Pancreas (tissue), 10 donors: ENCODE measurements at places on chromosomes 3 and 15. TPM values are rescaled to one million over a fixed set of nuclear protein-coding genes. Genes with fewer than 3 reads are reported as not detected.

DNA sequence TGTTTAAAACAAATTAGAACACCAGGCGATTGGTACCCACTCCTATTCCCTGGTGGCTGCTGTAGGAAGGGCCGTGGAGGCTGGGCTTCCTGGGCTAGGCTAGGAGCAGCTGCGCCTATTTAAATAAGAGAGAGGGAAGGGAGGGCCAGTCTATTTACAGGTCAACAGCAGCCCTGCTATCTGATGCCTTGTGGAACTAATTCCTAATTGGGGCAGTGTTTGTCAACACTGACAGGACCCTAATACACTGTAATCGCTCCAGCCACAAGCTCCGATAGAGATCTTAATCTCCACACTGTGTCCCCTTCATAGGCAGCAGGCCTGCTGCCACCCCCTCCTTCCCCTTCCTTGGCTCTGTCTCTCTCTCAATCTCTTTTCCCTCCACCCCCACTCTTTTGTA, 116.9 kb upstream of the SOX14 start:
- H3K4me3 ChIP-seq: no peak overlapping the region
- no peak for DNase-seq
- H3K4me1 ChIP-seq: no peaks in the 10 kb centered on the region

Gene DNAH12
- 6.1 TPM for polyA plus RNA-seq

GRCh38 chr3:6022621-6023020, 835.1 kb downstream of the EDEM1 start:
- H3K27ac ChIP-seq: no peak overlapping the region
- no peak overlapping the region for H3K4me3 ChIP-seq
- H3K4me1 ChIP-seq: no peaks in the 10 kb centered on the region
- DNase-seq: no peak
- H3K27me3 ChIP-seq: no peaks in the 10 kb centered on the region

DNA sequence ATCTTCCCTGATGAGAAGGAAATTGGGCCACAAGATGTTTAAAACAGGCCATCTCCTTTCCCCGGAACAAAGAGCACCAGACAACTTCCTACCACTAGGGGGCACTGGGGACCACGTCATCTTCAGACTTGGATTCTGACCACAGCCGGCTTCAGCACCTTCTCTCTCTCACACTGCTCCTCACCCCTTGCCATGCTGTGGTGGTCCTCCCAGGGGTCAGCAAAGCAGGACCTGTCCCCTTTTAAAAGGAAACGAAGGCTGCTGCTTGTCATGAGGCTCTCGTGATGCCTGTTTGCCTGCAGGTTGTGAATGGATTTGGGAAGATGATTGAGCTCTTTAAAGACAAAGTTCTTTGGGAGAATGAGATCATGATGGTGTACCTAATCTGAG, 16.2 kb downstream of the RFT1 start:
- peaks cover 8% of the 10 kb centered on the region for H3K36me3 ChIP-seq
- peak; percentile 74 for DNase-seq
- no peaks in the 10 kb centered on the region for H3K4me1 ChIP-seq

DNA sequence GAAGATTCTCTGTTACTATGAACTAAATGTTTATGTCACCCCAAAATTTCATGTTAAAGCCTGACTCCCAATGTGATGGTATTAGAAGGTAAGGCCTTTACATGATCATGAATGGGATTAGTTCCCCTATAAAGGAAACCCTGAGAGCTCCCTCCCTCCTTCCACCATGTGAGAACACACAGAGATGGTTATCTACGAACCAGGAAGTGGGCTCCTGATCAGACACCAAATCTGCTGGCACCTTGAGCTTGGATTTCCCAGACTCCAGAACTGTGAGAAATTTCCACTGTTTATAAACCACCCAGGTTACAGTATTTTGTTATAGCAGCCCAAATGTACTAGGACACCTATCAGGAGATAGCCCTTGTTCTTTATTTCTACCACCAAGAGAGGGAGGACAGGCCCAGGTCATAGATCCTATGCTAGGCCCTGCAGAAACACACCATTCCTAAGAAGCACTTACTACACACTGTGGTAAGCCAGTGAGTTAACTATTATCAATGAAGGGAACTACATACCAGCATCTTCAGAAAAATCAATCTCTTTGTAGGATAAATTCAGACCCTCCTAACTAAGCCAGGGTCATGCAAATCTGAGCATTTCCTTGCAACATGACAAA, 59.0 kb downstream of the PRKAR2A start:
- H3K4me1 ChIP-seq: no peaks in the 10 kb centered on the region
- no peak for DNase-seq
- no peak overlapping the region for H3K27ac ChIP-seq
- H3K27me3 ChIP-seq: no peaks in the 10 kb centered on the region
- H3K36me3 ChIP-seq: no peaks in the 10 kb centered on the region
- no peak overlapping the region for H3K4me3 ChIP-seq

Gene ARL14
- polyA plus RNA-seq: 5.8 TPM

Gene TTLL13
- 2.4 TPM for polyA plus RNA-seq

GRCh38 chr15:90362936-90363212, 10.8 kb downstream of the ZNF774 start:
- H3K36me3 ChIP-seq: peaks cover 4% of the 10 kb centered on the region
- no peak overlapping the region for H3K27ac ChIP-seq
- peaks cover 7% of the 10 kb centered on the region for H3K4me1 ChIP-seq
- DNase-seq: no peak

Gene OR5K2
- polyA plus RNA-seq: not detected

Gene PPP1R14D
- polyA plus RNA-seq: 0.72 TPM

Gene GCSAM
- polyA plus RNA-seq: not detected

DNA sequence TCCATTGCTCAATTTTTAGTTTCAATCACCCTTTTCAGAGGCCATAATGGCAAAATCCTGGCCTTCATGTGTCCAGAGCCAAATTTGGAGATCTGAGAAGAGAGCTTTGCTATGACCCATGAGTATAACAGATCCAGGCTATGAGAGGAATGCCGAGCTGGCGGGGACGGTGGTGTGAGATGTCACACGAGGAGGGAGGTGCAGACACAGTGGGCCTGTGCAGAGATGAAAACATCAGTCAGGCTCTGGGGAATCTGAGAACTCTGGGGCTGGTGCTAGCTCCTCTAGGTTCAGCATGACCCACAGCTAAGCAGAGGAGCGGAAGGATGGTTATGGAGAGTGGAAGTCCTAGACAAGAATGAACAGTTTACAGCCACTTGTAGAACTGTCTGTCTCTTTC, 398.3 kb upstream of the ATP10A start:
- DNase-seq: no peak
- no peak overlapping the region for H3K4me3 ChIP-seq
- no peak overlapping the region for H3K27ac ChIP-seq
- no peaks in the 10 kb centered on the region for H3K27me3 ChIP-seq
- H3K36me3 ChIP-seq: no peaks in the 10 kb centered on the region

Gene CHDH
- 9.3 TPM for polyA plus RNA-seq

- no peak for DNase-seq
- no peak overlapping the region for H3K4me3 ChIP-seq
- no peaks in the 10 kb centered on the region for H3K36me3 ChIP-seq
- no peaks in the 10 kb centered on the region for H3K27me3 ChIP-seq
Observed at GRCh38 chr3:188082031-188082430, 71.9 kb upstream of the LPP start.

Gene KIF15
- polyA plus RNA-seq: 0.16 TPM

- no peaks in the 10 kb centered on the region for H3K4me1 ChIP-seq
- H3K4me3 ChIP-seq: no peak overlapping the region
- no peak for DNase-seq
- no peaks in the 10 kb centered on the region for H3K27me3 ChIP-seq
- no peak overlapping the region for H3K27ac ChIP-seq
Observed at GRCh38 chr3:116618138-116618537, 91.4 kb upstream of the TUSC7 start.

DNA sequence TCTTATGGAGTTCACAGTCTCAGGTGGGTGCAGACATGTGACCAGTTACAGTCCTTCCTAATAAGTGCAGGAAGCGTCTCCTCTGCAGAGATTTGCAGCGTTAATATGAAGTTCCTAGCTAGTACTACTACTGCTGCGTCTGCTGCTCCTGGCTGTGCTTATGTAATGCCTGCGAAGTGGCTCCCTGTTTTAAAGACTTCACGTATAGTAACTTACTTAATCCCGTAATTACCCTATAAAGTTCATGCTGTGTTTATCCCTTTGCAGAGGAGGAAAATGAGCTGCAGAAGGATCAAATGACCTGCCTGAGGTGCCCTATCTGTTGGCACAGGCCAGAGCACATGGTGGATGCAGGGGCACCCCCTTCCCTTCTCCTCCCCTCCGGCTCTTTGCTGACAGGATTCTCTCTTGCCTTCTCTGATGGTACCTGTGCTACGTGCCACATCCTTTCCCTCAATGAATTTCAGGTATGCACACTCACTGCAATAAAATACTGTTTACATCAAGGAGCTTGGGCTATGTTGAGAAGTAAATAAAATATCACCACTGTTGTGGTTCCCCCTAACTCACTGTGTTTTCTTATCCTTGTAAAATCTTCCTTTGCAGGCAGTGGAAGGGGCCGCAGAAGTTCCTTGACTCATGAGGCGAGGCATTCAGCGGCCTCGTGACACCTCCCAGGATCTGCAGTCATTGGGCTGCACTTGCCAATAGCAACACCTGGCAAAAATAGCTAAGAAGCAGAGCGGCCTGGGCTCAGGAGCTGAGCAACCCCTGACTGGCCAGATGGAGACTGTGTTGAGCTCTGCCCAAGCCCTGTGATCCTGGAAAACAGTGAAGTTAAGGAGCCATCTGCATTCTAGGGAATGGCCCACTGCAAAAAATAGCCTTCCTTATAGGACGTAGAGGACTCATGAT, 188.9 kb upstream of the ATP10A start:
- H3K27ac ChIP-seq: no peak overlapping the region
- H3K27me3 ChIP-seq: no peaks in the 10 kb centered on the region
- H3K4me1 ChIP-seq: no peaks in the 10 kb centered on the region

GRCh38 chr3:129650256-129650872, 43.9 kb upstream of the PLXND1 start:
- H3K4me1 ChIP-seq: no peaks in the 10 kb centered on the region
- no peak overlapping the region for H3K4me3 ChIP-seq
- no peaks in the 10 kb centered on the region for H3K36me3 ChIP-seq
- DNase-seq: no peak
- no peaks in the 10 kb centered on the region for H3K27me3 ChIP-seq

DNA sequence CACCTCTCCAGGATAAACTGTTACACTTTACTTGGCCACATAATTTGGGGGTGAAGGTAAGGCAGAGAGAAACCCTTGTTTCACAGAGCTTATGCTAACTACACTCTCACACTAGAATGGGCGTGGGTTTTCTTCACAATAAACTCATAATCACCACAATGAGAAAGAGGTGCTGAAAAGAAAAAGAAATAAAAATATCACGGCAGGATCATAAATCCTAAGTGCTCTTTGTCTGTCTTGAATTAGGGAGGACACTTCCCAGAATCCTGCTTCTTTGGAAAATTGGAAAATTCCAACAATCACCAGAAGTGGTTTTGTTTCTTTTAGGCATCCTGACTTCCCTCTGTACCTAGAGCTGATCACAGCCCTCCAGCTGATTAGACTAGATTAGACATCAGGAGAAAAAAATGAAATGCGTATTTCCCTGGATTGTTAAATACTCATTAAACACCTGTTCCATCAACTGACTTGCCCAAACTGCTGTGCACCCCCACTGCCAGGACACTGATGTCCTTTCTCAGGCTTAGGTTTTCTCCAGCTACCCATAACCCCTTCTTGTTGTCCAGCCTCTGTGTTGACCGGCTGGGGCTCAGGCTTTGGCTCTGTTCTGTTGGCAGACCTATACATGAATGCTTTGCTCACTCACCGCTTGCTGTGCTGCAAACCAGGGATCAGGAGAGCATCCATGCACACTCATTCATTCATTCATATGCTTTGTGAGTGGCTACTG, 41.6 kb upstream of the ACKR4 start:
- peaks cover 41% of the 10 kb centered on the region for H3K4me1 ChIP-seq
- no peak overlapping the region for H3K4me3 ChIP-seq
- H3K36me3 ChIP-seq: no peaks in the 10 kb centered on the region

DNA sequence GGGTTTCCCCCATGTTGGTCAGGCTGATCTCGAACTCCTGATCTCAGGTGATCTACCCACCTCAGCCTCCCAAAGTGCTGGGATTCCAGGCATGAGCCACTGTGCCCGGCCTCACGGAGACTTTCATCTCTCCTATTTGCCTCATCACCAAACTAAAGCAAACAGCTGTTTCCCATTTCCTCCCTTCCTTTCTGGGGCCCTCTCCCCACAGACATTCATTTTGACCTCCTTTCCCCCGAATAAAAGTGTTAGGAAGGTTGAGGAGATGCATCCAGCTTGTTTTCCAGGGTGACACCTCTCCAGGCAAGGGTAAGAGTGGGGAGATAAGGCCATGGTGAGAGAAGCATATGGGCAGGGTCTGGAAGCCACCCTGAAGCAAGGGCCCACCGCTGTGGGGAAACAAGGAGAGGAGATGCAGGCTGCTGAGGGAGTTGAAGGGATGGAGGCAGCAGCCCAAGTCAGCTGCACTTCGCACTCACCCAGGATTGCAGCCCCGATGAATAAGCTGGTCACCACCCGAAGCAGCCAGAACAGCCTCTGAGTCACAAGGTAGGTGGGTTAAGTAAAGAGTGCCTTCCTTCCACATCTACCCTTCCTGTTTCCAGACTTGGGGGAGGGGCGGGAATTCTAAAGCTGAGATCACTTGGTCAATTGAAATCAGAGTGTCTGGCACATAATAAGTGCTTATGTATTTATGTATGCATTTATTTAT, 7.7 kb downstream of the DUOXA2 start:
- H3K27me3 ChIP-seq: peaks cover 5% of the 10 kb centered on the region
- no peak overlapping the region for H3K27ac ChIP-seq
- H3K4me3 ChIP-seq: no peak overlapping the region
- H3K36me3 ChIP-seq: no peaks in the 10 kb centered on the region

Gene LIPH
- polyA plus RNA-seq: 4.0 TPM

GRCh38 chr15:60213377-60214000, 184.3 kb downstream of the ANXA2 start:
- no peaks in the 10 kb centered on the region for H3K4me1 ChIP-seq
- H3K27ac ChIP-seq: no peak overlapping the region
- H3K36me3 ChIP-seq: no peaks in the 10 kb centered on the region
- DNase-seq: no peak
- H3K4me3 ChIP-seq: no peak overlapping the region

Gene ESYT3
- 1.2 TPM for polyA plus RNA-seq

DNA sequence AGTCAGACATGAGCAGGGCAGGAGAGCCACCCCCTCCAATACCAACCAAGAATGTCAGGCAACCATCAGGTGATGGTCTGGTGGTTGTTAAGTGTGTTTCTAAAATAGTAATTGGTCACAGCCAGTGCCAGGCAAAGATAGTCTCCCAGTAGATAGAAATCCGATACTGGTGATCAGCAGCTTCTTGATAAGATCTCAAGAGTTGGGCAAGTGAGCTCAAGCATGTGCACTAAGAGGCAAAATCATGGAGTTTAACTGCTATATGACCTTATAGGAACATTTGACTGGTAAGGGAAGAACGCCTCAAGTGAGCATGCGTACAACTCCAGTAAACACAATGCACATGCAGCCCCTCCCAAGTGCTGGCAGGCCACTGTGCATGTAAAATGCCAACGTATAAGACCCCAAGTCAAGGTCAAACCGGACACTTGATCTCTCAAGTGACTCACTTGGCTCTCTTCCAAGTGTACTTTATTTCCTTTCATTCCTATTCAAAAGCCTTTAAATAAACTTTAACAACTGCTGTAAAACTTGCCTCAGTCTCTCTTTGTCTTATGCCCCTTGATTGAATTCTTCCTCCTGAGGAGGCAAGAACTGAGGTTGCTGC, 36.0 kb upstream of the CBLB start:
- H3K4me1 ChIP-seq: no peaks in the 10 kb centered on the region
- H3K4me3 ChIP-seq: no peak overlapping the region
- H3K27ac ChIP-seq: no peak overlapping the region
- no peak for DNase-seq

GRCh38 chr3:127518456-127519081, 72.0 kb downstream of the TPRA1 start:
- no peaks in the 10 kb centered on the region for H3K27me3 ChIP-seq
- no peak overlapping the region for H3K4me3 ChIP-seq
- no peaks in the 10 kb centered on the region for H3K4me1 ChIP-seq
- DNase-seq: no peak
